AML-193 (cell line): ENCODE measurements at places on chromosomes 4 and X.

DNA sequence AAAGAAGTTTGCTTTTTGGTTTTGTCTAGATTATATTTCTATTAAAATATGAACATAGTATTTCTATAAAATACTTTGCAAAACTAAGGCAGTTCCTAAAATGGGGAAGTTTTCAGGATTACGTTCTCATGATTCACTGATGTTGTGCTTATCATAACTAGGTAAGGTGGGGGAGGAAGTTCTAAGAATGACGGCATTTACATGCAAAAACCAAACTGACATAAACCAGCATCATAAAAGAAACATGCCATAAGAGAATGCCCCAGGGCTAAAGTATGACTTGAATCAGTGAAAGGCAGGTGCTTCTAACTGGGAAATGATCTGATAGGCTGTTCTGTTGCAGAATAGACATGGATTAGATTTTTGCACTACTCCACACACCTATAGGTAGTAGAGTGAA is 204.7 kb upstream of the JADE1 start:
- no peak for DNase-seq

- no peak for DNase-seq
These were observed 49.6 kb downstream of the FBXL5 start for GRCh38 chr4:15605537-15605936.

DNA sequence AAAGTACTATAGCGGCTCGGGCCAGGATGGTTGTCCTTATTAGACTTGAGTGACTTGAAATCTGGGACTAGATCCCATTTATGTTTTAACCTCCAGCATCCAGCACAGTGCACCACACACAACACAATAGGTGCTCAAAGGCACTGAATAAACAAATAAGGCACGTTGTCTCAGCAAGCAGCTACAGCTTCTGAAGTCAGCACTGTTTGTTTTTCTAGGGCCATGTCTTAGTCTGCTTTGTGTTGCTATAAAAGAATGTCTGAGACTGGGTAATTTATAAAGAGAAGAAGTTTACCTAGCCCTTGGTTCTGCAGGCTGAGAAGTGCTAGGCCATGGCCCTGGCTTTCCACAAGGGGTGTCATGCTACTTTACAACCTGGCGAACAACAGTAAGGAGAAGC is 102.1 kb upstream of the LNX1 start:
- no peak for DNase-seq

- no peak for DNase-seq
These were observed 88.6 kb upstream of the PTCHD1 start for GRCh38 chrX:23246001-23246400.

- DNase-seq: no peak
These were observed 383.6 kb downstream of the HNRNPD start for GRCh38 chr4:81990211-81990610.

DNA sequence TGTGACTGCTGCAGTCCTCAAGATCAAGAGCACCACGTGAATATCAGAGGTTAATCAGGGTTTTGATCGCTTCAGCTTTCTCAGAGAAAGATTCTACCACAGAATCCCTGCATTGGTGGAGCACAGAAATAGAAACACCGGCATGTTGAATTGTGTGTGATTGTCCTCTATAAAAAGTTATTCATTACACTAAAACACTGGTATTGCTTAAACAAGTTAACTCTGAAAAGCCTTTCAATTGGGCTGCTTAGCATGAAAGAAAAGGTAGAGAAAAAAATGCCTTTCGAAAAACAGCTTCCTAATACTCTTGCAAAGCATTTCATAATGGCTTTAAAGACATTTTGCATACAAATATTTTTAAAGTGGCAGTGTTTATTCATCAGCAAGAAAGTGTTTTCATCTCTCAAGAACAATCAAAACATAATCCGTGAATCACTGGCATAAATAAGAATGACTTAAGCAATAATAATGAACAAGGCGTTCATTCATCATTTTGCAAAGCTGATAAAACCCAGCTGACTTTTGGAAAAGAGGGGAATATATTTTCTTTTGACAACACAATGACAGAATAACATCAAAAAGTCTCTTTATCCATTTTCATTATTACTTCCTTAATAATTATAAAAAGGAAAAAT is 61.1 kb downstream of the HELT start:
- DNase-seq: no peak

- peak; percentile 65 for DNase-seq
These were observed 2.1 kb downstream of the HSD17B11 start for GRCh38 chr4:87388901-87389300.

DNA sequence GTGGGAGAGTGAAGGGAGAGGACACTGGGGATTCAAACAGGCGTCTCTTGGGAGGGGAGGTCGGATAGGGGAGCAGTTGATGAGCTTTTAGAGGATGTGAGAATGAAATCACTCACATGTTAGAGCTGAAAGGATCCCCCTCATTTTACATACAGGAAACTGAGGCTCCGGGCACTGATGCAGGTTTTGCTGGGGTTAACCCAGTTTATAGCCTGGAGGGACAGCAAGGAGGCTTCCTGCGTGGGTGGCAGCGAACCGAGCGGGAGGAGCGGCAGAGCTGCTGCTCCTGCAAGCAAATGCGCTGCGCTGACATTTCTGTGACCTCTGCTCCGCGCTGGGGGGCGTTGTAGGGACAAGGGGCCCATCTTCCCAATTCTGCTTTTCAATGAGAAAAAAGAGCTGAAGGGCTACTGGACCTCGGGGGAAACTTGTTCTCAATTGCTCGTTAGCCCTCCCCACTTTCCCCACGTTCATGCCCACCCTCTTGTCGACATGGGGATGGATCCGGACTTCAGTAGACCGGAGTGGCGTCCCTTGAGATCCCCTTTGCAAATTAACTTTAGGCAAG is 1.2 kb upstream of the NEUROG2 start:
- DNase-seq: no peak

- no peak for DNase-seq
These were observed 13.2 kb downstream of the ATP8A1 start for GRCh38 chr4:42643685-42644084.

GRCh38 chr4:39353478-39354253 is 12.5 kb downstream of the RFC1 start:
- DNase-seq: peak; percentile 68

GRCh38 chr4:53234111-53234510 is 131.8 kb downstream of the SCFD2 start:
- DNase-seq: no peak

GRCh38 chrX:150967786-150968185 is 15.3 kb upstream of the HMGB3 start:
- DNase-seq: no peak
